Activated naive CD4-positive, alpha-beta T cell treated with anti-CD3 and anti-CD28 coated beads, Interleukin-2, amount 50 U/mL, for 16 hours (primary cell): ENCODE measurements at places on chromosomes 3 and 15.

- no peak for DNase-seq
Measured at GRCh38 chr15:44136991-44137477, 58.0 kb downstream of the FRMD5 start.

- DNase-seq: no peak
Measured at GRCh38 chr15:78915341-78916087, 29.3 kb downstream of the CTSH start.

DNA sequence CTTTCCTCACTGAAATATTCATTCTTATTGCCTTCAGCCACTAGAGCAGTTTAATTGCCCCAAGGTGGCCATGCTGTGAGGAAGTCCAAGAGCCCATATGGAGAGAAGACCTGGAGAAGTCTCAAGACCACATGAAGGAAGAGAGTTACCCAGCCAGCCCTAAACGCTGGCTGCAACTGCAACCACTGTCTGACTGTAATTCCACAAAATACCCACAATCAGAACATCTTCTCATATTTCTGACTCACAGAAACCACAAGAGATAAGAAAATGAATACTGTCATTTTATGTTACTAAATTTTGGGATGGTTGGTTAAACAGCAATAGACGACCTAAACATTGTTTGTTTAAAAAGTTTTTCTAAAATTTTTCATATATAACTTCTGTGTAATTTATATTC, 14.7 kb upstream of the SST start:
- DNase-seq: no peak

DNA sequence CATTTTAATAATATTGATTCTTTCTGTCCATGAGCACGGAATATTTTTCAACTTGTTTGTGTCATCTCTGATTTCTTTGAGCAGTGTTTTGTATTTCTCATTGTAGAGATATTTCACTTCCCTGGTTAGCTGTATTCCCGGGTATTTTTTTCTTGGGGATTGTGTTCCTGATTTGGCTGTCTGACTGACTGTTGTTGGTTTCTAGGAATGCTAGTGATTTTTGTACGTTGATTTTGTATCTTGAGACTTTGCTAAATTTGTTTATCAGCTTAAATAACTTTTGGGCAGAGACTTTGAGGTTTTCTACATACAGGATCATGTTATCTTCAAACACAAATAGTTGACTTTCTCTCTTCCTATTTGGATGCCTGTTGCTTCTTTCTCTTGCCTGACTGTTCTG, 418.8 kb upstream of the ALCAM start:
- no peak for DNase-seq

DNA sequence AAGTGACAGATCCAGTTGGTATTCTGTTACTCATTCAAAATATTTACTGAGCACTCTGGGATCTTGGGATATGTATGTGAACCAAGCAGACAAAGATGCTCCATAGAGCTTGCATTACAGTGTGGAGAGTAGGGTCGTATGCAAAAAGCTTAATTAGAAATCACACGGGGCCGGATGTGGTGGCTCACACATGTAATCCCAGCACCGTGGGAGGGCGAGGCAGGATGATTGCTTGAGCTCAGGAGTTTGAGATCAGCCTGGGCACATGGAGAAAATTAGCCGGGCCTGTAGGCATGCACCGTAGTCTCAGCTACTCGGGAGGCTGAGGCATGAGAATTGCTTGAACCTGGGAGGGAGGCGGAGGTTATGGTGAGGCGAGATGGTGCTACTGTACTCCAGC, 68.7 kb upstream of the MB21D2 start:
- DNase-seq: no peak

GRCh38 chr3:194787072-194787471, 101.4 kb downstream of the FAM43A start:
- no peak for DNase-seq

- no peak for DNase-seq
Measured at GRCh38 chr3:117356091-117356705, 646.6 kb downstream of the TUSC7 start.
